ENCODE measurements at places on chromosomes 11 and 22. TPM values are rescaled to one million over a fixed set of nuclear protein-coding genes. Genes with fewer than 3 reads are reported as not detected.

DNA sequence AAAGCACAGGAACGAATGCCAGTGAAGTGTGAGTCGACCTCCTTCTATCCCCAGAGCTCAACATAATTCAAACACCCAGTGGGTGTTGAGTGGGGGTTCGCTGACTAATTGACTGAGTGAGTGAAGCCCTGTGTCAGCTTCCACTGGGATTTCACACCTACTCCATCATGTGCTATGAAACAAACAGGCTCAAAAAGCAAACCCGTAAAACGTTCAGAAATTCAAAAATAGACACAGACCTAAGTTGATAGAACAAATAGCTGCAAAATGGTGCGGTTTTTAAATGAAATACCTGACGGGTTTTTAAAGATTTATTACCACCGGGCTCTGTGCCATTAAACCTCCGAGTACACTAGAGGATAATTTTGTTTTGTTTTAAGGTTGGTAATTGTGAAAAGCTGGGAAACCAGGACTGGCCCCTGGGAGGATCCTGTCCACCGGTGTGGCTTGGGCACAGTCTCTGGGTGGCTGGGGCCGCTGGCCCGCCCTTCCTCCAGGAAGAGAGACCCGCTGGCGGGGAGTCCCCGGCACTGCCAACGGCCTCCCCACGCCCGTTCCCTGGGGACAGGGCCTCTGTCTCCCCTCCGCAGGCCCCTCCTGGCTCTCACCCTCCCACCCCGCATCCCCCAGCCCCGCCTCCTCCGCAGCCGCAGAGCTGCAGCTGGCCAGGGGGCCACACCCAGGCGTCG lies 13.6 kb downstream of the KCNJ5 start:
- no peak overlapping the region for H3K27ac ChIP-seq
- no peak for DNase-seq
- peaks cover 10% of the 10 kb centered on the region for H3K4me1 ChIP-seq
- no peaks in the 10 kb centered on the region for H3K36me3 ChIP-seq
- H3K27me3 ChIP-seq: peaks cover 26% of the 10 kb centered on the region

DNA sequence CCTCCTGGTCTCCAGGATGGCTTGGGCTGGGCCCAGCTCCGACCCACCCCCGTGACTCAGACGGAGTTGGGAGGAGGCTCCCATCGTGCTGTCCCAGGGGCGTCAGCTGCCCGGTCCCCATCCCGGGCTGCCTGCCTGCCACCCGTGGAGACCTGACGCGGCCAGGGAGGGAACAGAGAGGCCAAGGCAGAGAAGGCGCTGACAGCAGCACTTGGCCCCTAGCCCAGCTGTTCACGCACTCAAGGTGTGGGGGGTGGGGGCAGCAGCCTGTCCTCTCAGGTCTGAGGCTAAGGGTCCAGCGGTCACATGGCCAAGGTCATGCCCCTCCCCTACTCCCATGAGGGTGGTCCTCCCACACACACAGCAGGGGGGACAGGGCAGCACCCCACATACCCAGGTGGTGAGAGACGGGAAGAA lies 48.6 kb downstream of the ELFN2 start:
- H3K27ac ChIP-seq: no peak overlapping the region
- no peak overlapping the region for H3K4me3 ChIP-seq
- H3K4me1 ChIP-seq: no peaks in the 10 kb centered on the region
- peaks cover 46% of the 10 kb centered on the region for H3K27me3 ChIP-seq
- no peaks in the 10 kb centered on the region for H3K36me3 ChIP-seq
- DNase-seq: no peak

DNA sequence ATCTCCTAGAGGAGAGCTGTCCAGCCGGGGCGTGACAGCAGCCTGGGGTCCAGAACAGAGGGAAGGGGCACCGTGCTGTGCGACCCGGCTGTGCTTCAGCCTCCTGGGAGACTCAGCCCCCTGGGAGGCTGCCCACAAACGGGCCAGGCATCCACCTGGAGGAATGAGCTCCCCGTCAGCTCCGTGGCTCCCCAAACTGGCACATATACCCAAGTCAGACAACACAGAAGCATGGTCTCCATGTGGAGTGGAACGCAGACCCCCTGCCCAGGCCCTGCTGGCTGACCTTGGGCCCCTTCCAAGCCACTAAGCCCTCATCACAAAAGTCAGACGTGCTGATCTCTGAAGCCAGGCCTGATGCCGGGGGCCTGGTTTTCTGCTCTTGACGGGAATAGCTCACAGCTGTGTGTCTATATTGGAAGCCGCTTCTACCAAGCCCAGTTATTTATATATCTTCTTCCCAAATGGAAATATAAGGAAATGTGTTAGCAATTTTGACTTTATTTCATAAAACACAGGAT lies 91.7 kb downstream of the BRD1 start:
- H3K27me3 ChIP-seq: no peaks in the 10 kb centered on the region
- no peak overlapping the region for H3K4me3 ChIP-seq
- H3K27ac ChIP-seq: no peak overlapping the region
- H3K36me3 ChIP-seq: no peaks in the 10 kb centered on the region

SLC22A12 gene
- total RNA-seq: not detected

TMX2 gene
- total RNA-seq: 32.0 TPM

RIC3 gene
- 7.1 TPM for total RNA-seq

MUC6 gene
- total RNA-seq: not detected

LDLRAD3 gene
- 11.7 TPM for total RNA-seq

SLN gene
- 586 TPM for total RNA-seq

LSP1 gene
- 3.0 TPM for total RNA-seq

OR52E8 gene
- total RNA-seq: not detected
